Caki2 (cell line): ENCODE measurements at places on chromosomes 2 and 18. TPM values are rescaled to one million over a fixed set of nuclear protein-coding genes. Genes with fewer than 3 reads are reported as not detected.

DNA sequence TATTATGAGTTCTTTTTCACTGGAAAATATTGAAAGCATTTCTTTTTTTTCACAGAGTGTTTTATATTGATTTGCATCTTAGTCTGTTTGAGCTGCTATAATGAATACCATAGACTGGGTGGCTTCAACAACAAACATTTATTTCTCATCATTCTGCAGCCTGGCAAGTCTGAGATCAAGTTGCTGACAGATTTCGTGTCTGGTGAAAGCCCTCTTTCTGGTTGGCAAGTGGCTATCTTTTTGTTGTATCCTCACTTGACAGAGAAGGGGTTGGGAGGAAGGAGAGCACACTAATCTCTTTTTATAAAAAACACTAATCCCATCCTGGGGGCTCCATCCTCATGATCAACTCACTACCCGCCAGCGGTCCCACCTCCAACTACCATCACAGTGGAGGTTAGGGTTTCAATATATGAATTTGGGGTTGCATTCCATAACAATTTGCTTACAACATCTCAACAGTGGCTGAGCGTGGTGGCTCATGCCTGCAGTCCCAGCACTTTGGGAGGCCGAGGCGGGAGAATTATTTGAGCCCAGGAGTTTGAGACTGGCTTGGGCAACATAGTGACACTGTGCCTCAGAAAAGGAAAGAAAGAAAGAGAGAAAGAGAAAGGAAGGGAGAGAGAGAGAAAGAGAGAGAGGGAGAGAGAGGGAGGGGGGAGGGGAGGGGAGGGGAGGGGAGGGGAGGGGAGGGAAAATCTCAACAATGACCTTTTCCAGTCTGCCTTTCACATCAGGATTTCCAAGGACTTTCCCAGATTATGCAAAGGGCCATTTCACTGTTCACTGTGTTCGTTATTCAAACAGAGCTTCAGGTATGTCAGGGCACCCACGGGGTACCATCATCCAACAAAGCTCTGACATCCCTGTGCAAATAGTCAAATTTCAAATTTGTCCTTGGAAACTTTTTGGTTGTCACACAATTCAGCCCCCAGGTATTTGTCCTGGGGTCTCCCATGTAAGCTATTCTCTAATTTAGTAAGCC, 111.1 kb downstream of the AP1S3 start:
- DNase-seq = no peak

DNA sequence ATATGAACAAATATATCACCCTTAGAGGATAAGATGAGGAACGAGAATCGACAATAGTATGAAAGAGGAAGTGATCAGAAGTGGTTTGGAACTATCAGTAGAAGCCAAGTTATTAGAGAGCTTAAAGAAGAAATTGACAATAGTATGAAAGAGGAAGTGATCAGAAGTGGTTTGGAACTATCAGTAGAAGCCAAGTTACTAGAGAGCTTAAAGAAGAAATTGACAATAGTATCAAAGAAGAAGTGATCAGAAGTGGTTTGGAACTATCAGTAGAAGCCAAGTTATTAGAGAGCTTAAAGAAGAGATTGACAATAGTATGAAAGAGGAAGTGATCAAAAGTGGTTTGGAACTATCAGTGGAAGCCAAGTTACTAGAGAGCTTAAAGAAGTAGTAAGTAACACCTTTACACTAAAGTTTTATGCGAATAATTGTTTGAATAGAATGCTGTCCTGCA, 175.5 kb downstream of the ZNF407 start:
- DNase-seq = no peak

DNA sequence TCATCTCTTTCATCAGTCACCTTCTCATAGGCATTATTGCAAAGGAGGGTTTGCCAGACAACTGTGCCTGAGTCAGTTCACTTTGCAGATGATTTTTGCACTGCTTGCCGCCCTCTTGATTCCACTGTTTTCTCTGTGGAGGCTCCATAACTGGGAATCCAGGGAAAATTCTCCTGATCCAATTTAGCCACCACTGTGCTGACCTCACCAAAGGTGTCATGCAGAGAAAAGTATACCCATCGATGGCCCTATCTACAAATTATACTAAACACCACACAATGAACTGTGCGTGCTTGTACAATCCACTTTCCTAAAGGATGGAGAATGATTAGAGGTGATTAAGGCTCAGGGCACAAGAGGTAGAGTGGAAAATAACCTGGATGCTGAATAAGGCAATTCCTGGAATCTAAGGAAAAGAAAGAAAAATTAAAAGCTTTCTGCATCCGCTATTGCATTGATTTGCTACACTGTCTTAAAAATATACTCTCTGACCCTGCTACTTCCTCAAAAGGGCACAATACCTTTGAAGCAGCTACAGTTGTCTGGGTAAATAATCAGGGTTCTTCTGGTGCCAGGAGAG, 409.4 kb downstream of the RIT2 start:
- no peak for DNase-seq

- DNase-seq = no peak
Observed at GRCh38 chr18:27763936-27764335, 413.0 kb downstream of the CDH2 start.

- no peak for DNase-seq
Observed at GRCh38 chr2:170831115-170831514, 14.4 kb downstream of the GAD1 start.

DNA sequence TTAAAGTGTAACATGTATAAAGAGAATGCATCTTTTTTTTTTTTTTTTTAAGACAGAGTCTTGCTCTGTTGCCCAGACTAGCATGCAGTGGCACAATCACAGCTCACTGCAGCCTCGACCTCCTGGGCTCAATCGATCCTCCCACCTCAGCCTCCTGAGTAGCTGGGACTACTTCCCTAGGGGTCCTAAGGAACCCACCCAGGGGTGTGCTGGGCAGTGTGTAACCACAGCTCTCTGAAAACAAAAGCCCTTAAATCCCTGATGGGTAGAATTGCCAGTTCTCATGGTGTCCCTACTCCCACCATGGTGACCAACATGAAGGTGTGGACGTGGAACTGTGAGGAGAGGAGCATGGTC, 105.6 kb upstream of the ST3GAL5 start:
- DNase-seq = no peak

DNA sequence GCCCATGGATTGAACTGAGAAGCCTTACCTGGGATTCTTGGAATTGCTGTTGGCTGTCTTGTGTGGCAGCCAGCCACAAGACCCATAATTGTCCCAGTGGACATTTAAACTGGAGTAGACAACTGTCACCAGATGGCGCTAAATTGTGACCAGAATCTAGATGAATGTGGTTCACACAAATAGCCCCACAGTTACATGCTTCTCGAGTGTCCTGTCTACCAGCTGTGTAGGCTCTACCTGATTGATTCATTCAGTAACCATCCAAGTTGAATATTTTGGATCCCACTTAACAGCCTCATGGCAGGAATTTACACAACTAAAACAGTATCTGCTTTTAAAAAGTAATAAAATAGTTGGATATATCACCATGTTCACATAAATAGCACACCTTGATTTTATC, 73.2 kb downstream of the MAP4K4 start:
- peak; percentile 38 for DNase-seq

- DNase-seq = no peak
Observed at GRCh38 chr2:15010346-15010745, 377.8 kb downstream of the LRATD1 start.

- no peak for DNase-seq
Observed at GRCh38 chr2:95240556-95240955, 33.2 kb downstream of the ZNF892 start.

DNA sequence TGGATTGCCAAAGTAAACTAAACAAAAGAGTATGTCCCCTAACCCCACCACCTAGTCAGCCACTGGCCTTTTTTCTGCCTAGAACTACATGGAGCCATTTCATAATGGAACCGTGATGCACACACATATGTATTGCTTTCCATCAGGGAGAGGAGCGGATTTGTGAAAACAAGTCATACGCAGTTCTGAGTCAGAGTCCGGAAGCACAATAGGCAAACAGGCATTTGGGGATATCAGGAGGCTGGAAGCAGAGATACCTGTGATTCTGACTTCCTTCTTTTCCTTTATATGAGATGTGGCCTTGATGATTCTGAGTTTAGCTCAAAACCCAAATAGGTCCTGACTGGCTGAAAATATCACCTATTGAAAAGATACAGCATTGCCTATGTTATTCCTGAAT, 93.5 kb downstream of the TMEM163 start:
- DNase-seq = no peak

GRCh38 chr2:52558265-52558664, 1209.3 kb upstream of the CHAC2 start:
- DNase-seq = no peak

Gene ELOA2
- not detected in 2 replicates for total RNA-seq

Gene UPP2
- not detected in 2 replicates for total RNA-seq

Gene MLPH
- 27.2 and 33.8 TPM in 2 replicates for total RNA-seq

Gene GPR45
- total RNA-seq = 0.17 and 0.20 TPM in 2 replicates

Gene HNMT
- 4.9 and 7.5 TPM in 2 replicates for total RNA-seq
